Fibroblast of skin of back (primary cell): ENCODE measurements at places on chromosomes 1 and 21.

- no peak for DNase-seq
Measured at GRCh38 chr21:23822760-23823159, 1784.5 kb downstream of the MRPL39 start.

- no peak for DNase-seq
Measured at GRCh38 chr21:42150474-42151085, 68.4 kb upstream of the ABCG1 start.

GRCh38 chr1:118257946-118258345 lies 72.9 kb upstream of the SPAG17 start:
- no peak for DNase-seq

- peak; percentile 52 for DNase-seq
Measured at GRCh38 chr1:173666646-173667045, 3.0 kb downstream of the ANKRD45 start.

DNA sequence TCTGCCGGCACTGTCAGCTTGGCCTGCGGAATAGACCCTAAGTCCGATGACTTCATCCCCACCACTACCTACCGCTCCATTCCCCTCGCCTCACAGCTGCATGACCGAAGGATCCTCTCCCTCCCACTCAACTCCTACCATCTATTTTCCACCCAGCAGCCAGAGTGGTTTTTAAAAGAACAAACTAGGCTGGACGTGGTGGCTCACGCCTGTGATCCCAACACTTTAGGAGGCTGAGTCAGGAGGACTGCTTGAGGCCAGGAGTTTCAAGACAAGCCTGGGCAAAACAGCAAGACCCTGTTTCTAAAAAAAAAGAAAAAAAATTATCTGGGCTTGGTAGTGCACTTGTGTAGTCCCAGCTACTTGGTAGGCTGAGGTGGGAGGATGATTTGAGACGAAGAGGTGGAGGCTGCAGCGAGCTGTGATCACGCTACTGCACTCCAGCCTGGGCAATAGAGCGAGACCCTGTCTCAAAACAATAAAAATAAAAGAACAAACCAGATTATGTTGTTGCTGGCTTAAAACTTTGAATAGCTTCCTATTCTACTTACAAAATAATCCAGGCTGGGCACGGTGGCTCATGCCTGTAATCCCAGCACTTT lies 59.0 kb downstream of the UBIAD1 start:
- DNase-seq = no peak

DNA sequence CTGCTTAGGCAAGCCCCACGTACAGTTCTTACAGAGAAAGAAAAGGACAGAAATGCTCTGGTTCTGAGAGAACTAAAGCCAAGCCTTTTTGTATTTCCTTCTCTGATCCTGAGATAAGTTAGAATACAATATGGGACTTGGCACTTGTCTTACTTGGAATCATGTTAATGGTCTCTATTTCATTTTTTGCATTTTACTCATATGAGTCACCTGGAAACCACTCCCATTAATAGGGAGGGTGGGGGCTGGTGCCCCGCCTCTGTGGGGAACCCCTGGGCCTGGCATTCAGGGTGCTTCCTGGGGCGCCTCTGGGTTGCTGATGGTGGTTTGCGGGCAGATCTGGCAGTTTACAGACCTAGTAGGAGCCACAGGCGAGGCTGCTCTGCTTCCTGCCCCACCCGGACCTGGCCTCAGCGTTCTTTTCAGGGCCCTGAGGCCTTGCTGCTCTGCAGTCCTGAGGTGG lies 26.7 kb downstream of the TSPAN2 start:
- peak; percentile 30 for DNase-seq

- peak; percentile 100 for DNase-seq
Measured at GRCh38 chr1:205298191-205298994, 23.2 kb downstream of the NUAK2 start.

DNA sequence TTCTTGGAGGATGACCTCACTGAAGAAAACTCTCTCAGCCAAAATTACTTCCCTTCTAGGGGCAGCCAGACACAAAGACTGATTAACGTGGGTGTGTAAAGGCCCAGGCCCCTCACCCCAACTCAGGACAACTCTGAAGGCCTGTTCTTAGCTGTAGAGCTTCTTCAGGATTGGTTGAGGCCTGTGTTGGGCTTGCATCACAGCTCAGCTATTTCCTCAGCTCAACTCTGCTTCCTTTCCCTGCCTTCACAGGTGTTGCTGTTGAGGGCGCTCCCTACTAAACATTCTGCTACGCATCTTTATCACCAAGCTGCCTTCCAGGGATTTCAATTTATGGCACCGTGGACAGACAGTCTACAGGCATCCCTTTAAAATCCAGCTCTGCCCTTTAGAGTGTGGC lies 36.8 kb downstream of the MAB21L3 start:
- DNase-seq = peak; percentile 12

DNA sequence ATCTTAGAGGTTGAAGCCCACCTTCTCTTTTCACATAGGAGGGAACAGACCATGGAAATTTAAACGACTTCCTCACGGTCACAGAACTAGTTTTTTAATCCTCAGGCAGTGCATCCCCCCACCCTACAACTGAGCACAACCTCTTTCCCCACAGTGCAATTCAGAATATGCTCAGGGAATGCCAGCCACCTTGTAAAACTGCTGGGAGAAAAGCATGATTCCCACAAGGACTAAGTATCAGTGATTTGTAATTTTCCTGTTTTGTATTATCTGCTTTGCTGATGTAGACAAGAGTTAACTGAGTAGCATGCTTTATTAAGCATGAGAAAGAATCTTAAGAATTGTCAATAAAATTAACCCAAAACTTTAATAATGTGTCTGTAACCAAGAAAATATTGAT lies 23.8 kb downstream of the TMEM50A start:
- no peak for DNase-seq

DNA sequence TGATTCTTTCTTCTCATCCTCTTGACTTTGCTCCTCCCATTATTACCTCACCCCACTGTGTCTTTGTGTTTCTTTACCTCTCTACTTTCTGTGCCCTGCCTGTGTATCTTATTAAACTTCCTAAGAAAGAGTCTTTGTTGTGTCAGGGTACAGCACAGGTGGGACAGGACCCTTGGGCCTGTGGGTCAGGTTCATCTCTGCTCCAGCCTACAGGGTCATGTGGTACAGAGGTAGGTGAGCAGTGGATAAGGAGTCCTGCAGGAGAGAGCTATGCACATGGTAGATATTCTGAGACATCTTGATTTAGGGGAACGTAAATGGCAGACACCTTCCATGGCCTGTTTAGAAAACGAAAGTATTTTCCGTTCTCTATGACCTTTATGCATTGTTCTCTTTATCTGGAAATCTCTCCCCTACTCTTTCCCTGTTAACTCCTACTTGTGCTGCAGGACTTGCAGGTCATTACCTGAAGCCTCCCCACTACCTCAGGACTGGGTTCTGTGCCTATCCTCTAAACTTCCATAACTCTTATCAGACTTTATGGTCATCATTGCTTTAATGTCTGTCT lies 9.9 kb downstream of the GIPC2 start:
- no peak for DNase-seq

GRCh38 chr1:149986486-149987296 lies 23.8 kb downstream of the OTUD7B start:
- DNase-seq = peak; percentile 94

GRCh38 chr1:34685225-34685624 lies 69.6 kb upstream of the GJB5 start:
- no peak for DNase-seq

DNA sequence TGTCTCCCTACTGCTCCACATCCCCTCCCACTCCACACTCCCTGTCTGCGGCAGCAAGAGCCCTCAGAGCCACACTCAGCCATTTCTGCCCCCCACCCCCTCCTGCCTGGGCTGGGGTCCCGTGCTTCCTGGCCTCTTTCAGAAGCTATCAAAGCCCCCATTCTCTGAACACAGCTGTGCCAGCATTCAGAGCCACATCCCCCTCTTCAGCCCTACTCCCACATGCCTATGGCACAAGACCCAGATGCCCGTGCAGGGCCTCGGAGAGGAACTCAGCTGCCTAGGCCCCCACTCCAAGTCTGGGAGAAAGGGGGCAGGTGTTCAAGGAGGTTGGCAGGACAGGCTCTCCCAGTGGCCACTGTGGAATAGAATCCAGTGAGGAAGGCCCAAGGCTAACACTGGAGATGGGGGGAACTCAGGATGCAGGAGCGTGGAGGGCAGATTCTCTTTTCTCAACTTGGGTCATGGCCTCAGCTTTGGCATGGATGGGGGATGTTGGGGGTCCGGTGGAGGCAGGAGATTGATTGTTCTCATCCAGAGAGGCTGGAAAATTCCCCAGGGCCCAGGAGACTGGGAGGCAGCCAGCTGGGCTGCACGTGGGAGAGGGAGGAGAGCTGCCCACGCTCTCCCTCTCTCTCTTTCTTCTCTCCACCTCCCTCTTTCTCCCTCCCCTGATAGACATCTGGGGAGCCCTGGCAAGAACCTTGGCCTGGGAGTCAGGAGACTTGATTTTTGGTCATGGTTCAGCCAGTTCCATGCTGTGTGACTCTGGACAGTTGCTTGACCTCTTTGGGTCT lies 3.5 kb upstream of the BCAN start:
- no peak for DNase-seq

DNA sequence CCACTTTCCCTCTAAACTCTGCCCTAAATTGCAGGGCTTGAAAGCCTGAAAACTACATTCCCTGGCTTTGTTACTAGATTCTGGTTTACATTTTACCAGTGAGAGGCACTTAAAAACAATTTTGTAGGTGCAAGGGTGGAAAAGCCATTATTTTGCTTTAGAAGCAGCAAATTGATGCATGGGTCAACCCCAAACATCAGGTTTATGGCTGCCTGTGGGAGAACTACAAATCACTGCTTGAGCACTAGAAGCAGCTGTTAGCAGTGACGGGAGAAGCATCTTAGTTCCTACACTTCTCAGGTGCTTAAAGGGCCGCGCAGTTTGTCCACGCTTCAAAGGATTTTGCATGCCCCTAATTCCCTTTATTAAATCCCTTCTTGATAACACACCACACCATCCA lies 417.2 kb downstream of the PCP4 start:
- DNase-seq = no peak

DNA sequence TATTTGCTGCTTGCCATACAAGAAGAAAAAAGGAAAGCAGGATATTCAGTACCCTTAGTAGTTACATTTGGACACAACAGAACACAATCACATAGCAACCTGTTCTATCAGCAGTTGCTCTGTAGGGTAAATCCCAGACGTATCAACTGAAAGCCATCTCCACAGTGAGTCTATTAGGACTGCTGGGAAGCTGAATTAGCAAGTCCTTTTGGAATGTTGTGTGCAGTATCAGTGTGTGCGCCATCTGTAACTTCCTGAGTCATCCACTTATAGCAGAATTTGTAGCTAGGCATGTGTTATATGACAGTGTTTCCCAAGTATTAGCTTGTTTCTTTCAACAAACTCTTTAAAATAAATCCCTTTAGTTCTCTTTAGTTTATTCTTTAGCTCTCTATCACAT lies 21.3 kb downstream of the CCDC30 start:
- DNase-seq = peak; percentile 88

GRCh38 chr1:19123837-19124236 lies 86.2 kb downstream of the UBR4 start:
- DNase-seq = no peak

DNA sequence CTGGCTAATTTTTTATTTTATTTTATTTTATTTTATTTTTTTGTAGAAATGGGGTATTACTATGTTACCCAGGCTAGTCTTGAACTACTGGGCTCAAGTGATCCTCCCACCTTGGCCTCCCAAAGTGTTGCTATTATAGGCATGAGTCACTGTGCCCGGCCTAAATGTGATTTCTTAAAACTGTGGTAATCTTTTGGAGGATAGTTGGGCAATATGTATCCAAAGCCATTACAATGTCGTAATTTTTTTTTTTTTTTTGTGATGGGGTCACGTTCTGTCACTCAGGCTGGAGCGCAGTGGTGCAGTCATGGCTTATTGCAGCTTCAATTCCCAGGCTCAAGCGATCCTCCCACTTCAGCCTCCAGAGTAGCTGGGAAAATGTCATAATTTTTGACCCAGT lies 14.2 kb downstream of the ETV3L start:
- no peak for DNase-seq

DNA sequence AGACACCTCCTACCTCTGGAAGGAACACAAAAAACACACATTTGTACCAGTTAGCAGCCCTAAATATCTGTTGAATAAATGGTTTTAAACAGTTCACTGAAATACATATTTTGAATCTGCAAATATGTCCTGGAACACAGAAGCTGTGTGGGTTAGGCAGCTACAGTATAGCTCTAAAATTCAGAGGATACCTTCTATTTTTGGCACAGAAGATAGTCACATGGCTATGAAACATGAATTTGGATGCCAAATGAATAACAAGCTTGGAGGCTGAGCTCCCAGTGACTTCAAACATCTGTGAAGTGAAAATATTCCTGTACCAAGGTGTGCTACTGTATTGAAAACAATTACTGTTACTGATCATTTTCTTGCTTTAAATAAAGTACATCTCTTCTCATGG lies 391.5 kb upstream of the ADGRL2 start:
- no peak for DNase-seq

DNA sequence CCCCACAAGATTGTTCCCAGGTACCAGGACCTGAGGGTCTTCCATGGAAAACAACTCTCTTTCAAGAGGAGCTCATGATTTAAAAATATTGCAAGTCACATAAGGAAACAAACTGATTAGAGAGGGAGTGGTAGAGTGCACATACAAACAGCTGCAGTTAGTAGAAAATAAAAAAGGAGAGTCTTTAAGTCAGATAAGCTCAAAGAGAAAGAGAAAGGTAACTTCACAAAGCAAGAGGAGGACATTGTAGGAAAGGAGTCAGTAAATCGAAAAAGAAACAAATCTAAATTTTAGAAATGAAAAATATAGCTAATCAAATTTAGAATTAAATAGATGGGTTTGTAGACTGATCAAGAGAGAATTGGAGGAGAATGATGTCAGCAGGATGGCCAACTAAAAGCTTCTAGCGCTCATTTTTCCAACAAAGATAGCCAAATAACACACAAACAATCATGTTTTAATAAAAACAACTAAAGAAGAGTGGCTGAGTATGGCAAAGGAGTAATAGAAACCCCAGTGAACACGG lies 86.1 kb upstream of the CD53 start:
- DNase-seq = no peak

DNA sequence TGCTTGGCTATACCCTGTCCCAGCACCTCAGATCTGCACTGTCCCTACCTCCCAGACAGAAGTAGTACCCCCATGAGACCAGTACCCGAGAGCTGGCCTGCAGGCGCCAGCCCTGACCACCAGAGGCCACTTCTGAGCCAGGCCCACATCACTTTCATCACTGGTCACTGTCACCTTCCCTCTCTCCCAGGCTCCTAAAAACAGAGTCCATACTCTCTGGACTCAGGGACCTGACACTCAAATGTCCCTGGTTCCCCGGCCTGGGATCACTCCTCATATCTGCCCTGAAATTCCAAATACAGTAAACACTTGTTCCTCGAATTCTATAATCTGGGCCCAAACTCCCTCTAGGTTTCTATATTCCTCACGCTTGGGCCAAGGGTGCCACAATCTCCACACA lies 18.7 kb downstream of the TMEM53 start:
- no peak for DNase-seq

- DNase-seq = peak; percentile 64
Measured at GRCh38 chr1:151047591-151047924, at the start of gene C1orf56. TSS of gene C1orf56 (plus strand) at chr1:151047751. CDS start at chr1:151047848, 97 bp downstream.
